Amniotic stem cell (primary cell): ENCODE measurements at places on chromosomes 2 and 18.
A peak's percentile ranks its signal among the peaks of the same experiment; 100 is the strongest.

DNA sequence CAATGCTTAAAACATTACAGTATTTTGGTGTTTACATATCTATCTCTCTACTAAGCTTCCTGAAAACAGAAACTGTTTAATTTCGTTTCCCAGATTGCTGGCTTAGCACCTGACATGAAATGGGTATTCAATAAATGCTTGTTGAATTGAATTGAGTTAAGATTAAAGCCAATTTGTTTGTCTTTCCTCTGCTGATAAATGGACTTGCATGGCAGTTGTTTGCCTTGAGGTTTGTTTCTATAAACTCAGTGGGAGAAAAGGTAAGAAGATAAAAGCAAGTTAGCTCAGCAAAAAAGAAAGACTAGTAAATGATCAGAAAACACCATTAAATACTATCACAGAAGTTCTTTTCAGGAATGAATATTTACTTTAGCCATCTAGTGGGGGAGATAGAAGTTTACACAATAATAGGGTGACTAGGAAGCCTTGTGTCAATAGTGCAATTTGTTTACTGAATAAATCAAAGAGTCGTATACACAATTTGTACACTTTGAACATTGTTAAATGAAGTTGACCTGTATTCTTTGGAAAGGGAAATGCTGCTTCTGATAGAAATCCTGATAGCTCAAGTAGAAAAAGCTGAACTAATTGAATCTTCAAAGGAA is 754.5 kb upstream of the FAM98A start:
- DNase-seq, result no peak

GRCh38 chr2:130829015-130829414 is 7.7 kb upstream of the ARHGEF4 start:
- no peak for DNase-seq

DNA sequence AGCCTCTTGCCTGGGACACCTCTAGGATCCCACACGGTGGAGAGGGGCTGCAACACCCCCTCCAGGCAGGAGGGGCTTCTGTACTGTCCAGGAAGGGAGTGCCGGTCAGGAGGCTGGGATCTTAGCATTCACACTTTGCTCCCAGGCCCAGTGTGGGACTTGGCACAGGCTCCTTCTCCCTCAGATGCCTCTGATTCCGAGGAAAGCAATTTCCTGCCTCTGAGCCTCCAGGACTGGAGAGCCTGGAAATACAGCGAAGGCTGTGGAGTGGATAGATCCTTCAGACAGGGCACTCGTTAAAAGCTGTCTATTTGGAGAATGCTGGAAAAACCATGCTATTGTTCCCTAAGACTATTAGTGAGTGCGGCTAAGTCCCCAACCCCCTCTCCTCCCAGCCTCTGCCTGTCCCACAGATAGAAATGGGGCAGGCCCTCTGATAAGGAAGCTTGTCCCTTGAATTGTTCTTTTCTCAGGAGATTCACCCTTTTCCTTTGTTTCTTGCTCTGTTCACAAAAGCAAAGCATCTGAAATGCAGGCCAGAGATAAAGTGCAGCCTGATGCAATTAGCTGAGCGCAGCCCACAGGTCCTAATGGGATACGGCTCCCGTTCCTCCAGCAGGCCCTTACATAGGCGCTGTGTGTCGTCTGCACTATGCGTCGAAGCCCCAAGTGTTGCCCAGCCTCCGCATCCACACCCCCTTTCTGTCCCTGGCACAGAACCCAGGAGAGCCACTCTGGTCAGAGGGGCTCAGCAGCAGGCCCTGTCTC is 252.2 kb downstream of the KLHL29 start:
- no peak for DNase-seq

DNA sequence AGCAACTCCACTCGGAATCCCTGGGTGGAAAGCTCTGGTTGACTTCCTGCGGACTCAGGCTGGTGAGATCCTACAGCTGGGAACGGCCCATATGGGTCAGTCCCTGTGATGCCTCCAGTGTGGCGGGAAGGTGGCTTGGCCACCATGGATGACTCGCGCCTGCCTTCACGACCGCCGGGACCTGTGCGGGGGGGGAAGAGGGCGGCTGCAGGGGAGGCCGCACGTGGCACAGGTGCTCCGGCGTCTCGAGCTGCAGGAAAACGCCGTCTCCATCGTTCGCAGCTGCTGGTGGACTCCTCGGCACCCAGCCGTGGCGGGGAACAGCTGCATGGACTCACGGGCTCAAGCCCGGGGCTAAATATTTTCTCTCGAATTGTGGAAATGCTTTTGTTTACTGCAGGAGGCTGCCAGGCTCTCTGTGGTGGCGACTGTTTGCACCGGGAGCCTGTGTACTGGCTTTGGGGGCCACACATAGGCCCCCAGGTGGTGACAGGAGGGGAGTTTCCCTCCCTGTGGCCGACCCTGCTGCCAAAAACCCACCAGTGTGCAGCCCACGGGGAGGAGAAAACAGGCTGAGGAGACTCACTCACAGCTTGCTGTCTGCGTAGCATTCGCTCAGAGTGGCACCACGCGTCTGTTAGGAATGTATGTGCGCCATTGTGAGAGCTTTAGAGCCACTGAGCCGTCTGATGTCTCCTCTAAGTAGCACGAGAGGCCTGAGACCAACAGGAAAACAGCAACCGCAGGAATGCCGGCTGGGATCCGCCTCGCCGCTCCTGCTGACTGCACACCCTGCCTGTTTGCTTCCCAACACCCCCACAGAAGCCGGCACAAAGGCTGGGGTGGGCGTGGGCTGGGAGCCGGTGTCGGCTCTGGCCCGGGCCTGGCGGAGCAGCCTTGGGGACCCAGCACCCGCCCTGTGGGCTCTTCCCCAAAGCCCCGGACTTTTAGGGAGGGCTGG is 89.2 kb downstream of the NFATC1 start:
- DNase-seq, result peak; percentile 98

DNA sequence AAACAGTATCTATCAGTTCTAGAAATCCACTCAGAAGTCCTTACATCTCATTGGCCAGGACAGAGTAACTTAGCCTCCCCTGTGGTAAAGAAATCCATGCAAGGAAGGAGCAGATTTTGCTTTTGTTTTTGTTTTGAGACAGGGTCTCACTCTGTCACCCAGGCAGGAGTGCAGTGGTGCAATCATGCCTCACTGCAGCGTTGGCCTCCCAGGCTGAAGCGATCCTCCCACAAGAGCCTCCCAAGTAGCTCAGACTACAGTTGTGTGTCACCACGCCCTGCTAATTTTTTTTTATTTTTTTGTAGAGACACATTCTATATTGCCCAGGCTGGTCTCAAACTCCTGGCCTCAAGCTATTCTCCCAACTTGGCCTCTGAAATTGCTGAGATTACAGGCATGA is 185.1 kb downstream of the NRP2 start:
- no peak for DNase-seq

DNA sequence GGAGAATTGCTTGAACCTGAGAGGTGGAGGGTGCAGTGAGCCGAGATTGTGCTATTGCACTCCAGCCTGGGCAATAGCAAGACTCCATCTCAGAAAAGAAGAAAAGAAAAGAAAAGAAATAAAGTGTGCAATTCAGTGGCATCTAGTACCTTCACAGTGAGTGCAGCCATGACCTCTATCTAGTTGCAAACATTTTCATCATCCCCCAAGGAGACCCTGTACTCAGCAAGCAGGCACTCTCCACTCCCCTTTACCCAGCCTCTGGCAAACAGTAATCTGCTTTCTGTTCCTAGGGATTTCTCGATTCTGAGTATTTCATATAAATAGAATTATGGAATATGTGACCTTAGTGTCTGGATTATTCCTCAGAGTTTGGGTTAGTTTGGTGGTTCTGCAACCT is 130.4 kb upstream of the ARL4C start:
- no peak for DNase-seq

- no peak for DNase-seq
Measured at GRCh38 chr2:219408204-219408603, 10.0 kb upstream of the DES start.

GRCh38 chr2:46097714-46098480 is 199.3 kb upstream of the EPAS1 start:
- DNase-seq, result peak; percentile 95
